ENCODE measurements at places on chromosomes 4 and X.
A peak's percentile ranks its signal among the peaks of the same experiment; 100 is the strongest.

DNA sequence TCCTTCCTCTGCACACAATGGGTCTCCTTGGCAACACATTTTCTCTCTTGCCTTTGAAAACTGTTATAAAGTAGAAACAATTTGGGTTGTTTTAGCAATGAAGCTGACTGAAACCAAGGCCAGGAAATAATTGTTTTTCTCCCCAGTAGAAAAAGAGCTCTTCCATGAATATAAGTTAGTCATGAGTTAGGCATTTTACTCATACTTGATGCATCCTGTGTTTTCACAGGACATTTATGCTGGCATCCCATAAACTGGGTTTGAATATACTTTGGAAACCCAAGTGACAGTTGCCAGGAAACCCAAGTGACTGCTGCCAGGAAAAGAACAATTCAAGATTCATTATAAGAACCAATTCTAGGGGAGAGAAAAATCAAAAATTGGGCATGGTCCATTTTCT is 128.6 kb upstream of the NPY2R start:
- DNase-seq = no peak

DNA sequence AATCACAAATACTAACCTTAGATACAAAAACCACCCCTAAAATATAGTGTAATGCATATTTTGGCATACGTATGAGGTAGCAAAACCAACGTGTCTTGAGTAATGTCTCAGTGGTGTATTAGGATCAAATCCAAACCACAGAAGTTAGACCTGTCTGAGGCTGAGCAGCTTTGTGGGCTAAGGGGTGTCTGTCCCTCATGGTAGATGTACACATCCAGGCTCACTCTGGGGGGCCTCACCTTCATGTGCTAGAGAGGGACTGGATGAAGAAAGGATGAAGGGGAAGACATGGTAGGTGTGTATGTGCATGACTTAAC is 188.0 kb upstream of the TBC1D9 start:
- no peak for DNase-seq

- DNase-seq = no peak
Measured at GRCh38 chr4:110671679-110672078, 48.8 kb upstream of the PITX2 start.

GRCh38 chrX:153349952-153350351 is 16.0 kb downstream of the ZNF275 start:
- DNase-seq = no peak

- peak; percentile 21 for DNase-seq
Measured at GRCh38 chrX:3815896-3816664, 102.6 kb upstream of the PRKX start.

- no peak for DNase-seq
Measured at GRCh38 chrX:130039847-130040246, 57.4 kb downstream of the BCORL1 start.
